ENCODE measurements at places on chromosomes 12 and 14.

- no peak for DNase-seq
Measured at GRCh38 chr12:124857921-124858461, 5.7 kb downstream of the SCARB1 start.

DNA sequence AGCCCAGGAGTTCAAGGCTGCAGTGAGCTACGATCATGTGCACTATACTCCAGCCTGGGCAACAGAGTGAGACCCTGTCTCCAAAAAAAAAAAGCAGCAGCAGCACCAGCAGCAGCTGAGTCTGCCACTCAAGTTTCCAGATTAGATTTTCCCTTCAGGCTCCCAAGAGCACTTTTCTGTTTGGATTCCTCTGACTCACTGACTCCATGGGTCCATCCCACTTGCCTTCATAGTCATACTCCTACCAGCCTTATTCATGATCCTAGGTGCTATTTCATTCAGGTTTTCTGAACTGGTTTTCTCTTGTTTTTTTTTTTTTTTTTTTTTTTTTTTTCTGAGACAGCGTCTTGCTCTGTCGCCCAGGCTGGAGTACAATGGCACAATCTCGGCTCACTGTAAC lies 6.8 kb upstream of the TWF1 start:
- no peak for DNase-seq

DNA sequence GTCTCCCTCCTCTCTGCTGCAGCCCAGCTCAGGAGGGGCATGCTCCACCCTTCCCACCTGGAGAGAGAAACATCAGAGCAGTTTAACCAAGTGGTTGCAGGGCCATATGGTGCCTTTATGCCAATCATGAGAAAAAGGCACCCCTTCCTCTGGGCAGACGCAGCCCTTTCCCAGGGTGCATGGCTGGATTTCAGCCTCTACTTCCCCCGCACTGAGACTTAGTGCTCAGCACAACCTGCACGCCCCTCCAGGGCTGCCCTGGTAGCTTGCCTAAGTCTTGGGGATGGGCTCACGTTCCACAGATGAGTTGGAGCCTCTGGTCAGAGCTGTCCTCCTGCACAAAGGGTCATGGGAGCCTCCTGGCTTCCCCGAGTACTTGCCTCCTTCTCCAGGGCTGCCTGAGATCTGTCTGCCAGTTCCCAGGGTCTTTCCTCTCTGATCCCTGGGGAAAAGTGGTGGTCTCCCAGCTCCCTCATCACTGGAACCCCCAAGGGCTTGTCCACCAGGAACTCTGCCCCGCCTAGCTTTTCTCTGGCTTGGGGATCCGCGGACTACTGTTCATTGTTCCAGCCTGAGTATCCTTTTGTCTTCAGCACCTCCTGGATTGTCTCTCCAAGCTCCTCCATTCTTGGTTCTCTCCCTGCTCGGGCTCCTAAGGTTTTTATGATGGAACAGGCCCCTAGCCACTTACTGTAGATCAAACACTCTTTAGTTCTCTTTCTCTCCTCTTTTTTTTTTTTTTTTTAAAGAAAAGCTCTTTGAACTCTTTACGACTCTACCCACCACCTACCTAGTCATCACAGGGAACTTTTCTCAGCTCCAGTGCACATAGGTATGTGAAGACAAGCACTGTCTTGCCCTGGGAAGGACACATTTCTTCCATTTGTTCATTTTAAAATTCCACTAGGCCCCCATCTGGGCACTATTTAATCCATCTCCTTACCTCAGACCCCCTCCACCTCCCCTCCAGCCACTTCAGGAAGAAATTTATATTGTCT lies 6.1 kb upstream of the KRT74 start:
- no peak for DNase-seq

- DNase-seq = no peak
Measured at GRCh38 chr14:87264796-87265195, 728.2 kb downstream of the GALC start.

Data from esophagus squamous epithelium (tissue), 5 donors.